ENCODE measurements at places on chromosomes 5 and 9.

DNA sequence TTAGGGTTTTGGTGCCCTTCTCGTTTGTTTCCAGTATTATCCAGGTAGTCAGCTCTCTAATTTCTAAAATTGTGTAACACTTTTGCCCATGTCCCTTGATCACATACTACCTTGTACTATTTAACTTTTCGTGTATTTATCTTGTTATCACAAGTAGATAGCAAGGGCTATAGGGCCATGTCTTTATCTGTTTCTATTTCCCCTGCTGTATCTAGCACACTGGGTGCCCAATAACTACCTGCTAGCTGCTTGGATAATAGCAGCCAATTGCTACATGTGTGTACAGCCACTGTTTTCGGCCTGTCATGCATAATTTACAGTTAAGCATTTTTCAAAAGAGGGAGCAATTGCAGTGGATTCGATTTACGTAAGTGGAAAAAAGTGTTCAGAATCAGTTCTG is 64.8 kb upstream of the TNFAIP8 start:
- no peak for DNase-seq

DNA sequence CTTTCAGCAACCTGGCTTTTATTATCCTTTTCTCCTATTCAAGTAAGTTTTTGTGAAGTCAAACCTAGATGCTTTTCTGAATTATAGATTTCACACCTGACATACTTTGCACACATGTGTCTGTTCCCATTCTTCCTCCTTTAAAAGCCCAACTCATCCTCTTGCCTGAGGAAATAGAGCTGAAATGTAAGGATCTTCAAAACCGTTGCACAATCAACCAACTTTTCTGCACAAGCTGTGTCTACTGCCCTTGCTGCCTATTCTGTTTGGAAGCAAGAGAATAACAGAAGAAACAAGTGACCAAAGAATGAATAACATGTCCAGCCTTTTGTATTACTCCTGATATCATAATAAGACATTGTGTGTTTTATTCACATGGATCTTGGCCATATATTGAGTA is 95.1 kb upstream of the ITGA1 start:
- DNase-seq, result no peak

- no peak for DNase-seq
Measured at GRCh38 chr9:73200694-73201452, 49.2 kb downstream of the ANXA1 start.

DNA sequence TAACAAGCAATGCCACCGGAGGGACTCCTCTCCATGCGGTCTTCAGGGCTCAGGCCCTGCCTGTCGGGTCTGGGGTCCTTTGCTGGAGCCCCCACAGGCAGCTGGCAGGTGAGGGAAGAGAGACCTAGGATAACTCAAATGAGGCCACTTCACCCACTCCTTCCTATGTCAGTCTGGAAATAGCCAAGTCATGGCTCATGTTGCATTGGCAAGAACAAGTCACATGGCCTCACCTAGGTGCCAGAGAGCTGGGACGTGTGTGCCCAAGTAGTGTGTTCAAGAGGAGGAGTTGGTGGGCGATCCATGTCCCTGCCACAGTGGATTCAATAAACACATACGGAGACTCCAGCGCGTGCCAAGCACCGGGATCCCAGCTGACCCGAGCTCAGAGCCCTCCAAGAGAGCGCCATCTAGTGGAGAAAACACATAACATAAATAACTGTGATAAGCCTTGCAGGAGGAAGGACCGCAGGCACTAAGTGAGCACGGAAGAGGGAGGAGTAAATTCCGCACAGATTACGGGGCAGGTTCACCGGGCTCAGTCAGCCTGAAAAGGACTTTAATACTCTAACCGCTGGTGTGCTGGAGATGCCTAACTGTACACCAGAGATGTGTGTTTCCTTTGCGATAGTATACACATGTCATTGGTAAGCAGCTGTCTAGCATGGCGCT is 580.8 kb downstream of the CCDC171 start:
- peak; percentile 25 for DNase-seq

DNA sequence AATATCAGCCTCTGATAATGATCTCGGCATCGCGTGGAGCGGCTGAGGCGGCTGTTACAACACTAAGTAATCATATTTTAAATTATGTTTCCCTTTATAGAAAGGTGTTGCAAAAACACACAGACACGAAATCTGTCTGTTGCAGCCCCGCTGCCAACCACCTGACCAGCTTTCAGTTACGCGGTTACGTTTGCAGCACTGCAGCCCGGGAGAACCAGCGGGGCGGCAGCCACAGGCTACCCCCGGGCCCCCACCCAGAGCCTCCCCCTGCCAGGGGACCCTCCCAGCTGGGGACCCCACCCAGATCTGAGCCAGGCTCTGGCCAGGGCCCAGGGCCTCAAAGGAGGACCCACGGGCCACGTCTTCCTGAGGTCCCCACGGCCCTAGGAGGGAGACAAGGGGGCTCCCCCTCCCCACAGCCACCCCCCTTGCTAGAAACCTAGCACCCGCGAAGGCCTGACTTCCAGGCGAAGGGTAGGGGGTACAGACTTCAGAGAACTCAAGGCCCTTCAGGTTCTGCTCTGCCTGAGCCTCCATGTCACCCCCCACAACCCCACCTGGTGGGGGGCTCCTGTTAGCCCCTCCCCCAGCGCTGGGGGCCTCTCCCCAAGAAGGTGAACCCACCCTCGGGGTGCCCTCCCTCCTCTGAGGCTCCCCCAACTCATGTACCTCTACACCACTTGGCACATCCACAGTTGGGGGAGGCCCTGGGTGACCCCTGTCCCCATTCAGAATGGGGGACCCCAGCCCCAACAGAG is 6.0 kb downstream of the NACC2 start:
- no peak for DNase-seq

GRCh38 chr9:33414268-33414667 is 11.9 kb upstream of the AQP7 start:
- DNase-seq, result no peak

DNA sequence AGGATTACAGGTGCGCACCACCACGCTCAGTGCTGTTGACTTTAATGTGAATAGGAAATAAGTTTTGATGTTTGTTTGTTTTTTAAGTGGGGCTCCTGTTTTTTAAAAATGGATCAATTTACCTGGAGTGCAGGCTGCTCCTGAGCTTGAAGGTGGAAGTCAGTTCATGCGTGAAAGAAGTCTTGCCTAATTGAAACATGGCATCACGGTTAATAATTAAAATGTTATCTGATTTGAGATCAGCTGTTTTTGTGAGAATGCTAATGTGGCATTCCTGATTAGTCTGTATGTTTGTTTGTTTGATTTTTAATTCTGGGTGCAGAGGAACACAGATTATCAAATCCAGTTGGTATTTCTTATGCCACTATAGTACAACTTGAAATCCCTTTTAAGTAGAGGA is 6.5 kb downstream of the SFXN1 start:
- no peak for DNase-seq

GRCh38 chr9:105138306-105138801 is 106.1 kb upstream of the SLC44A1 start:
- no peak for DNase-seq

DNA sequence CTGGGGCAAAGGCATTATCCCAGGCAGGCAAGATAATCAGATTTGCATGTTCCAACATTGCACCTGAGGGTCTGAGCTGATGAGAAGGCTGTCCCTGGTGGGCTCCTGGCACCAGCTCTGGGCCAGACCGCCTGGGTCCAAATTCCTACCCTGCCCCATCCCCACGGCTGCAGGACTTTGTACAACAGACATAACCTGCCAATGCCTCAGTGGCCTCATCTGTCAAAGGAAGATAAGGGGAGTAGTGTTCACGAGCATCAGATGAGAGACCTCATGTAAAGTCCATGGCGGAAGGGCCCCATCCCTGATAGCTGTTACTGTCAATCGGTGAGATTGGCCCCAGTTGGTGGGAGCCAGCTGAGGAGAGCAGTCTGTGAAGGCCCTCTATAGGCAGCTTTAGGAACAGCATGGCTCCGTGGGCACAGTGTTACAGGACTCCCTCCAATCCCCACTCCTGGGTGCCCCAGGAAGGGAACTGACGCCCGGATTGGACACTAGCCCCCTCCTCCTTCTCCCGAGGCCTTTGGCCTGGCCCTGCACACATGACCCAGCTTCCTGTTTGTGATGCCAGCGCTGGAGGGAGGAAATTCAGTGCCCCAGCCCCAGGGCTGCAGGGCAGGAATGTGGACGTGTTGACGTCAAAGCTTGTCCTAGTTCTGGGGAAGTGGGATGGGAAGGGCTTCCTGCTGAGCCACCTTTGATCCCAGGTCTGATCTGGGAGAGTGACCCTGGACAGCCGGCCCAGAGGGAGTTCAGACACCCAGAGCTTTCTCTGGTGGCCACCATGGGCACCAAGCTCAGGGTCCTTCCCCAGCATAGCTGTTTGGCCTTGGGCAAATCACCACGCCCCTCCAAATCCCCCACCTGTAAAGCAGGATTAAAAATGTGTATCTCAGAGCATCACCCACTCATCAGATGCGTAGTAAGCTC is 56.2 kb downstream of the DUSP1 start:
- no peak for DNase-seq

GRCh38 chr5:138186002-138186447 is 7.1 kb downstream of the KIF20A start:
- no peak for DNase-seq

DNA sequence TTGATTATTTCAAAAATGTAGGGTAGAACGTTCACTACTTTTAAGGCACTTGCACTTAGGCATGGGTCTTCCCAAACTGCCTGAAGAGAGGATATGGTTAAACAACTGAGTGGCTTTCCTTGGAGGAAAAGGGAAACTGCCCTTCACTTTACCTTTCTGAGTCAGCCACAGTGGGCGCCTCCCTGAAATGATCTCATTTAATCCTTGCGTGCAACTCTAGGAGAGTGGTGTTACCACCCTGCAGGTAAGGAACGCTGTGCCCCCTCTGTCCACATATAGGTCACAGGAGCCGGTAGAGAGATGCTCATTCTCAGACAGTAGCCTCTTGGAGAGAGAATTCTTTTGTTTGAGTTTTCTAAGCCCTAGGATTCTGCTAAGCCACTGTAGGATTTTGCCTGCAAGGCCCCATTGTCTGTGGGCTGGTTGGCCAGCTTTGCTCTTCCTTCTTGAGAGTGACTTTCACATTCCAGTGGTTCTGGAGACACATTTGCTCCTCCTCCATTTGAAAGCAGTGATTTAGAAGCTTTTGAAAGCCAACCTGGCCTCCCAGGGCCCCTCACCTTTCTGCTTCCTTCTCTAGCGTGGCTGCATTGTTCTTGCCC is 110.3 kb upstream of the CTSL start:
- no peak for DNase-seq

- DNase-seq, result no peak
Measured at GRCh38 chr9:132543960-132544359, 38.4 kb upstream of the BARHL1 start.

DNA sequence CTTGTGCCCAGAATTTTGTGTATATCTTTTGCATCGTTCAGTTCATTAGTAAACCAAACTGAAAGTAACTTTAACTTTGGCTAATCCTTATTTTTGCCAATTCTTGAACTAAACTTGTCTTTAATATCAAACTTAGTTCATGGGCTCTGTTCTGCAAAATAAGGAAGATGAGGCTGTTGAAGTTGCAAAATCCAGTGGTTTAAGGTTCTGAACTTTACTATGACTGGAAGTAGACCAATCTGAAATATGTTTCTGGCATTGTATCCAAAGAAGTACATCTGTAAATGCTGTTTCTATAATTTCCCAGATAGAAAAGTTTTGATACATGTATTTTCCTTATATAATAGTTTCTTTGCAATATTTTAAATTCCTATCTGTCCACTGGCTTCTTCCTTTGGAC is 238.1 kb downstream of the CETN3 start:
- DNase-seq, result no peak

- DNase-seq, result no peak
Measured at GRCh38 chr5:131792896-131793295, 3.9 kb downstream of the FNIP1 start.

GRCh38 chr5:62457071-62457470 is 44.5 kb downstream of the IPO11 start:
- DNase-seq, result no peak

DNA sequence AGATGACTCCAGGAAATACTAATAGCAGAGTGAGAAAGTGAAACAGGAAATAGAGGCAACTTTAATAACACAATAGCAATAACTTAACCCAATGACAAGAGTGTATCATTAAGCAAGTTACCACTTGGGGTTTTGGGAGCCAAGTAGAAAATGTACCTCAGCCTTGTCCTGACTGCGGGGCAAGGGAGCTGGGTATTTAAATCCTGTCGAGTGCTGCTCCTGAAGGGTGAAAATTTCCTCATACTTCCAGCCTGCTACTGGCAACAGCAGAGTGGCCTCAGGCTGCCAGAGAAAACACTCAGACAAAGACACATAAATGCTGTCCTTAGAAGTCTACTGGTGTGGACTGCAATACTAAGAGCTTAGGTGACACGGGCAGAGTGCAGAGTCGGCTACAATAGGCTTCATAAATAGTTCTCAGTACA is 112.5 kb upstream of the EMB start:
- no peak for DNase-seq

DNA sequence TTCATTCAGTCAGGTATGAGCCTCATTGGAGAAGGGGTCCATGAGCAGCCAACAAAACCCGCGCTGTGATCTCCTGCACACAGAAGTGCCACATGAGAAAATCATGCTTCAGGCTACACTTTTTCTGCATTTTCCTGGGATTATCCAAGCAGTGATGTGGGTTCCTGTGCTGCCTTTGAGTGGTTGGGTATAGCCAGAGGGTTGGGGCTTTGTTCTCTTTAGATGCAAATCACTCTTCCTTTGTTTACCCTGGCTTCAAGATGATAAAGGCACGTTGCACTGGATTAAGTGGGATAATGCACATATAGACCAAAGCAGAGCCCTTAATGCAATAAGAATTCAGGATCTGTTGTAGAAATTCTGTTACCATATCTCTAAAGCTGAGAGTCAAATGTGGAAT is 18.7 kb downstream of the ECM2 start:
- DNase-seq, result no peak

- no peak for DNase-seq
Measured at GRCh38 chr5:116174111-116174510, 89.3 kb downstream of the COMMD10 start.

- DNase-seq, result peak; percentile 69
Measured at GRCh38 chr5:149799119-149799623, 69.1 kb downstream of the PPARGC1B start.

- DNase-seq, result no peak
Measured at GRCh38 chr5:8766448-8766847, 779.4 kb downstream of the SEMA5A start.

DNA sequence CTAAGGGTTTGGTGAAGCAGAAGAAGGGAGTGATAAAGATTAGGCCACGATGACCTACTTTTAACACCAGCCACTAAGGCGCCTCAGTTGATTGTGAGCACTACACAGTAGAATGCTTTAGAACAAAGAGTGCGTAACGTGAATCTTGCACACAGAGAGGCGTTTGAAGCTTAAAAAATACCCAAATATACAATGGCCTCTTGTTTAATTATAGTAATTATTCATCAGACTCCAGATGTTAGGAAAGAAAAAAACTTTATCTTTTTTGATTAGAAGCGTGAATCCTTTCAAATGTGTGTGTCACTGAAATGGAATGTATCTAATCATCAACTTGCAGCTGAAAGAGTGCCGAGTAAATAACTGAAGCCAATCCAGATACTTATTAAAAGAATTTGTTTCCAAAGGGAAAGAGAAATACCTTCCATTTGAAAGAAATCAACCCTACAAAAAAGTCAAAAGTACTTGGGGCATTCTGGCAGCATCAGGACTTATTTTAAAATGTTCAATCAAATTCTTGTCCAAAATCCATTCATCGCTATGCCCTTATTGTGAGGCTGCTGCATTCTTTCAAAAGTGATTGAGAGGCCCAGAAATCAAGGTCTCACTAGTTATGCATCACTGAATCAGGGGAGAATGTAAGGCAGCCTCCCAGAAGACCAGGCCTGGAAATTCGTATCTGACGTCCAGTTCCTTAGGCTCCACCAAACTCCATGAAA is 337.5 kb downstream of the ZNF608 start:
- no peak for DNase-seq

GRCh38 chr5:143400541-143401226 is 2.8 kb downstream of the NR3C1 start:
- DNase-seq, result no peak
